ENCODE measurements at places on chromosomes 7 and 10. TPM values are rescaled to one million over a fixed set of nuclear protein-coding genes. Genes with fewer than 3 reads are reported as not detected.

- H3K27ac ChIP-seq = no peak overlapping the region
- no peak for DNase-seq
- no peak overlapping the region for H3K4me3 ChIP-seq
- H3K27me3 ChIP-seq = no peaks in the 10 kb centered on the region
Measured at GRCh38 chr7:17460001-17460400, 161.5 kb downstream of the AHR start.

DNA sequence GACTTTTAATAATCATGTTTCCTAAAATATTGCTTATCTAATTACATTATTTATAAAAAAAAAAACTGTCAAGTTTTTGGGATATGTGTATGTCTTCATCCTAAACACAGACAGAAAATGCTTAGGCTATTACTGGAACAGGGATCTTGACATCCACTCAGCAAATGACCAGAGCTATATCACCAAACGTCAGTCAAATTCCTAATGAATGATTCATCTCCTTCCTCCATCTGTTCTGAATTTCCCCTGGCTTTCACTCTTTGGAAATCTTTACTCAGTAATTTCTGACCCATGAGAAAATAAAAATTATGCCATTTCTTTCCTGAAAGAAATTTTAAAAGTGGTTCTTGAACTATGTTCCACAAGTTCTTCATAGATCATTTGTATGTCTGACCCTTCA is 552.4 kb upstream of the KCND2 start:
- no peaks in the 10 kb centered on the region for H3K36me3 ChIP-seq
- no peak overlapping the region for H3K4me3 ChIP-seq
- H3K4me1 ChIP-seq = no peaks in the 10 kb centered on the region
- DNase-seq = no peak

Gene MOSPD3
- 66.7 TPM for total RNA-seq

DNA sequence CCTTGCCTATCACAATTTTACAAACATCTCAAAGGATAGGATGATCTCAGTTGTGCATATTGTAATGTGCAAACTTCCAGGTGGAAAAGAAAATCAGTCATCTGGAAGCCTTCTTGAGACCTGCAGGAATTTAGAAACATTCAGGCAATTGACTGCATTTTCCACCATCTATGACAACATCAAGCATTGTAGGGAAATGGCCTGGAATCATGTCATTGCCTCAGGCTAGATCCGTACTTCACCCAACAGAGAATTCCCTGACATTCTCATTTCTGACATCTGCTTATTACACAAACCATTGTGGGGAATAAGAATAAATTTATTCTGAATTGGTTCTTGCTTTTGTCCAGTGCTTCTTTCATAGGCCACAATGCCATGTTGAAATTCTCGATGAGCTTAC is 124.9 kb upstream of the NPVF start:
- peaks cover 5% of the 10 kb centered on the region for H3K27me3 ChIP-seq
- no peak overlapping the region for H3K4me3 ChIP-seq
- no peaks in the 10 kb centered on the region for H3K36me3 ChIP-seq
- peaks cover 1% of the 10 kb centered on the region for H3K4me1 ChIP-seq
- no peak overlapping the region for H3K27ac ChIP-seq

Gene LRIT1
- total RNA-seq = not detected

GRCh38 chr7:49322476-49322875 is 398.1 kb downstream of the CDC14C start:
- no peaks in the 10 kb centered on the region for H3K27me3 ChIP-seq
- no peaks in the 10 kb centered on the region for H3K36me3 ChIP-seq
- no peak for DNase-seq
- no peak overlapping the region for H3K4me3 ChIP-seq

DNA sequence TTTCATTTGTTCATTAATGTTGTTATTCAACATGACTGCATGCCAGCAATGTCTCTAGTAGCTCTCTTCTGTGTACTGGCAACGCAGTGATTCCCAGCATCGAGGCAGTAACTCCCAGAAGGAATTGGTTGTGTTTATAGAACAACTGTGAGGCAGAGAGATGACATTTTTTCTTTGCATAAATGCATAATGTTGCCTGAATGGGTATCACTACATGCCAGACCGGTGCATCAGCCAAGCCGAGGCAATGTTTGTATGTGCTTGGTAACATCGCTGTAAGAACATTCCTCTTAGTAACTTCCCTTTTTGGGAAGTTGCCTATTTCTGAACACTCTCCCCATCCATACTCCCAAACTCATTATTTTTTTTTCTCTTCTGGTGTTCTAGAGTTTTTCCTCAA is 182.9 kb downstream of the HTR7 start:
- no peaks in the 10 kb centered on the region for H3K36me3 ChIP-seq
- no peak overlapping the region for H3K4me3 ChIP-seq
- no peak for DNase-seq
- no peak overlapping the region for H3K27ac ChIP-seq

DNA sequence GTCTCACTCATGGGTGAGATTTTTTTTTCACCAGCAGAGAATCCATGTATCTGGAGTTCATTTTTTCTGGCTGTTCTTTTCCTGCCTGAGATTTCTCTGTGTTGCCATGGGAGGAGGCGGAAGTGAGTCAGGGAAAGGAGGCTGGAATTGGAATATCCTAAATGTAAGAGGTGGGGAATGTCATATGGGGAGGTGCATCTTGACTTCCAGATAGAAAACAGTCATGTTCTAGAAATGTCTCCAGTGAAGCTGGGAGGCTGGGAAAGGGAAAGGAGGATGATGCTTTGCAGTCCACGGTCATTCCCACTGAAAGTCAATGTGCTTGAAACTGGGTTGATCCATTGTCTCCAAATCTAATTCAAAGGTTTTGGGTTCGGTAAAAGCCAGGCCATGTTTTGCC is 39.7 kb upstream of the HPS1 start:
- H3K27ac ChIP-seq = no peak overlapping the region
- peaks cover 14% of the 10 kb centered on the region for H3K27me3 ChIP-seq
- peaks cover 6% of the 10 kb centered on the region for H3K4me1 ChIP-seq
- DNase-seq = no peak

DNA sequence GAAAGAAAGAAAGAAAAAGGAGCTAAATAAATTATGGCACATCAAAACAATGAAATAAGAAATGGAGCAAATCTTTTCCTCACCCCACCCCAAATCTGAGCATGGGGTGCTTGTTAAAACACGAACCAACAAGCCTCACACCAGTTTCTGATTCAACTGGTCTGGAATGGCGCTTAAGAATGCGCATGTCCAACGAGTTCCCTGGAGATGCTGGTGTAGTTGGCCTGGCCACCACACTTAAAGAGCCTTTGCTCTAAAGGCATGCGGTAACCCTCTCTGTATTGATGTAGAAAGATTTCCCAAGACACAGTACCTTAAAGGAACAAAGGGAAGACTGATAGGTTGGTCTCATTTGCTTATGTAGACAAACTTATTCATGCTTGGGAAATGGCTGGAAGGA is 49.1 kb upstream of the STEAP1B start:
- no peak overlapping the region for H3K4me3 ChIP-seq
- no peak for DNase-seq
- H3K27ac ChIP-seq = no peak overlapping the region
- peaks cover 78% of the 10 kb centered on the region for H3K27me3 ChIP-seq
- H3K36me3 ChIP-seq = no peaks in the 10 kb centered on the region

- H3K27ac ChIP-seq = no peak overlapping the region
- H3K4me1 ChIP-seq = no peaks in the 10 kb centered on the region
- no peaks in the 10 kb centered on the region for H3K27me3 ChIP-seq
- no peaks in the 10 kb centered on the region for H3K36me3 ChIP-seq
- DNase-seq = no peak
Measured at GRCh38 chr7:15279640-15280039, 282.2 kb downstream of the AGMO start.

GRCh38 chr10:37857287-37858211 is at the start of gene ZNF248:
Gene ZNF248 (minus strand): TSS chr10:37857610. CDS start chr10:37856310, 1,300 bp downstream.
- peak within 1 kb of the TSS; percentile 94 for H3K27ac ChIP-seq
- H3K4me1 ChIP-seq = peaks cover 29% of the 10 kb centered on the region
- H3K4me3 ChIP-seq = peak within 1 kb of the TSS; percentile 87
- H3K27me3 ChIP-seq = no peaks in the 10 kb centered on the region
- peak; percentile 95 for DNase-seq
